Placental epithelial cell (primary cell): ENCODE measurements at places on chromosomes 12 and 14. TPM values are rescaled to one million over a fixed set of nuclear protein-coding genes. Genes with fewer than 3 reads are reported as not detected.

Gene TNFAIP2
- total RNA-seq = 8.6 and 12.3 TPM in 2 replicates

Gene CDK4
- 150 and 200 TPM in 2 replicates for total RNA-seq

Gene RAB2B
- 17.6 and 17.7 TPM in 2 replicates for total RNA-seq

Gene IL23A
- total RNA-seq = 0.22 TPM in 1 of 2 replicates, not detected in the other

Gene SOX5
- 1.1 TPM in 1 of 2 replicates, not detected in the other for total RNA-seq

Gene HECTD1
- 177 and 235 TPM in 2 replicates for total RNA-seq

Gene B4GALNT1
- 0.22 and 0.39 TPM in 2 replicates for total RNA-seq

Gene ACSM4
- not detected in 2 replicates for total RNA-seq

Gene RPGRIP1
- total RNA-seq = not detected in 2 replicates

Gene PITPNM2
- 11.7 and 18.8 TPM in 2 replicates for total RNA-seq

Gene FOXN4
- total RNA-seq = not detected in 2 replicates

Gene ADSS1
- 0.33 and 5.9 TPM in 2 replicates for total RNA-seq

Gene BBOF1
- 7.6 and 10.6 TPM in 2 replicates for total RNA-seq

Gene CRIP1
- 5.5 and 9.8 TPM in 2 replicates for total RNA-seq

Gene GLIPR1L1
- 0.79 TPM in 1 of 2 replicates, not detected in the other for total RNA-seq

Gene TBX3
- total RNA-seq = 1.2 and 2.1 TPM in 2 replicates

Gene NKX2-1
- not detected in 2 replicates for total RNA-seq

Gene STAT2
- 155 and 167 TPM in 2 replicates for total RNA-seq

Gene PRH2
- 1.1 and 1.2 TPM in 2 replicates for total RNA-seq

Gene KRT75
- total RNA-seq = not detected in 2 replicates

Gene TOMM20L
- not detected in 2 replicates for total RNA-seq

Gene LAG3
- total RNA-seq = 0.11 and 0.39 TPM in 2 replicates

Gene KERA
- not detected in 2 replicates for total RNA-seq

Gene SLCO1B1
- total RNA-seq = not detected in 2 replicates

Gene CD4
- 0.98 and 1.2 TPM in 2 replicates for total RNA-seq

Gene TC2N
- 5.9 and 7.9 TPM in 2 replicates for total RNA-seq

Gene C12orf42
- total RNA-seq = 0.43 and 0.79 TPM in 2 replicates

Gene BATF
- total RNA-seq = 7.5 and 7.7 TPM in 2 replicates

Gene CHST11
- 5.5 and 46.8 TPM in 2 replicates for total RNA-seq

Gene OR11H12
- not detected in 2 replicates for total RNA-seq

Gene KLRC2
- total RNA-seq = 1.6 TPM in 1 of 2 replicates, not detected in the other

Gene TEX22
- total RNA-seq = 0.39 and 0.54 TPM in 2 replicates

Gene STON2
- 17.6 and 32.2 TPM in 2 replicates for total RNA-seq

Gene KRT3
- total RNA-seq = not detected in 2 replicates

Gene WNT1
- total RNA-seq = 0.11 TPM in 1 of 2 replicates, not detected in the other

Gene METTL3
- total RNA-seq = 40.8 and 54.4 TPM in 2 replicates

Gene FGF23
- total RNA-seq = not detected in 2 replicates

Gene ACVRL1
- 1.2 TPM in 1 of 2 replicates, not detected in the other for total RNA-seq

Gene PLEKHG7
- not detected in 2 replicates for total RNA-seq

Gene BCAT1
- 150 and 268 TPM in 2 replicates for total RNA-seq

Gene NRXN3
- 27.1 and 27.2 TPM in 2 replicates for total RNA-seq

Gene ZBTB25
- total RNA-seq = 4.7 and 5.0 TPM in 2 replicates

Gene ATXN2
- total RNA-seq = 41.1 and 45.1 TPM in 2 replicates

Gene RPS6KA5
- 0.76 and 3.1 TPM in 2 replicates for total RNA-seq

Gene BAG5
- 18.5 and 24.5 TPM in 2 replicates for total RNA-seq

Gene TROAP
- 2.7 and 7.6 TPM in 2 replicates for total RNA-seq

Gene RABGGTA
- 51.1 and 51.4 TPM in 2 replicates for total RNA-seq

Gene BDKRB2
- total RNA-seq = 0.22 and 2.4 TPM in 2 replicates

Gene SLC6A13
- total RNA-seq = not detected in 2 replicates

Gene NDRG2
- 8.5 and 98.9 TPM in 2 replicates for total RNA-seq

Gene ADAM20
- 1.5 and 3.9 TPM in 2 replicates for total RNA-seq

Gene PTHLH
- total RNA-seq = 3.9 and 12.6 TPM in 2 replicates

Gene MFAP5
- total RNA-seq = 726 and 1,098 TPM in 2 replicates

Gene COX8C
- 0.39 TPM in 1 of 2 replicates, not detected in the other for total RNA-seq

Gene ORMDL2
- 19.2 and 36.0 TPM in 2 replicates for total RNA-seq

Gene CD163
- not detected in 2 replicates for total RNA-seq

Gene CLEC1B
- under 0.01 and 0.33 TPM in 2 replicates for total RNA-seq

Gene SPX
- not detected in 2 replicates for total RNA-seq

Gene CLEC9A
- not detected in 2 replicates for total RNA-seq
